Activated naive CD4-positive, alpha-beta T cell treated with anti-CD3 and anti-CD28 coated beads, Interleukin-2, amount 10 ng/mL, durations not matched to agents 7 days and 5 days (primary cell): ENCODE measurements at places on chromosomes 16 and 17.

GRCh38 chr17:82007495-82008257 is 15.0 kb downstream of the CENPX start:
- DNase-seq: no peak

DNA sequence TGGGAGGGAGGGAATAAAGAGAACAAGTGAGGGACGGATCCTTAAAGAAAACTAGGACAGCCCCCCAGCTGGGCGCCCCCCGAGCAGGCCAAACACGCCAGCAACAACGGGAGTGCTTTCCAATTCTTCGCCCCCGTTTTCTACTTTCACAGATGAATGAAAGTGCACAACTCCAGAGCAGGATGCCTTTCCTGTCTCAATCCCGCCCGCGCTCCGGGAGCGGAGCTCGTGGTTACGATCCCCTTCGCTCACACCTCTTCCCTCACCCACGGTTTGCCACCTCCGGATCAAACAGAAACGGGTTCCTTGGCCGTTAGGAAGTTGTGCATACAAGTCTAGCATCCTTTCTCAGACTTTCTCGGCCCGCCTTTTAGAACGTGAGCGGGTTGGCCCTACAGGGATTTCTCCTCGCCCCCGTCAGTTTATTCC is 680 bp downstream of the SKA2 start:
- DNase-seq: peak; percentile 60

GRCh38 chr17:17305281-17305801 is 2.2 kb downstream of the NT5M start:
- DNase-seq: peak; percentile 80

DNA sequence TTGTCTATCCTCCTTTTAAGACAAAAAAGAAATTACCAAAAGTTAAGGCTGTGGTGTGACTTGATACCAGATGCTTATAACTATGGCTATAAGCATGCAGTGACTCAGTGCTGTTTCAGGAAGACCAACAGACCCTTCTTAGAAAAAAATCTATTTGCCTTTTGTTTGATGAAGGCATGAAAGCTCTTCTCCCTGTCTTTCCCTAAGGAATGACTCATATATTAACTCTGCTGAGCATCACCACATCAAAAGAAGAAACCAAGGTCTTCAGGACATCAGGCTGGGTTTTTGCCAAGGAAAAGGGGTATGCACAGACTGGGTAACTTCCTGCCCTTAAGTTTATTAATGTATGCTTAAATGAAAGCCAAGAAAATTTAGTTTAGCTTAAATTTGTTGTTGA is 47.1 kb downstream of the VMP1 start:
- DNase-seq: no peak

DNA sequence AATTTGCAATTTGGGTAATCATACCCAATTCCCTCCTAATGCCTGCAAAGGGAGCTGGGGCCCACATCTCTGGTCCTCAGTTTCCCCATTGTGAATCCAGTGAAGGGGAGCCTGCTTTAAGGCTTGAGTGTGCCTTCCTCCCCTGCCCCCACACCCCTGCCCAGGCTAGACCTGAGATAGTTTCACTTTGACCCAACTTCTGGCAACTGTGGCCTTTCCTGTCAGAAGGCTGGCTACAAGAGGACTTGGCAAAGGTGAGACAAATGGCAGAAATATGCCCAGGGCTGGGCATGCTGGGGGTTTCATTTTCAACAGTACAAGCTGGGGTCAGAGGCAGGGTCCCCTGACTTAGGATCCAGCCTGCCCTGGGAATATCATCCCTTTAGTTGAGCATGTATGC is 10.0 kb downstream of the SOCS1 start:
- DNase-seq: peak; percentile 50

GRCh38 chr17:47250855-47251254 is 2.8 kb upstream of the ITGB3 start:
- DNase-seq: no peak

GRCh38 chr16:71358464-71358998 is at the start of gene CALB2:
CALB2 (plus strand) TSS chr16:71358723; CDS start chr16:71358793, 70 bp downstream.
- peak; percentile 71 for DNase-seq

GRCh38 chr16:82201926-82202325 is 31.9 kb upstream of the MPHOSPH6 start:
- no peak for DNase-seq

GRCh38 chr16:27719106-27719445 is 169.1 kb downstream of the KATNIP start:
- no peak for DNase-seq

- DNase-seq: no peak
Observed at GRCh38 chr17:46874906-46875305, 23.5 kb downstream of the WNT9B start.

DNA sequence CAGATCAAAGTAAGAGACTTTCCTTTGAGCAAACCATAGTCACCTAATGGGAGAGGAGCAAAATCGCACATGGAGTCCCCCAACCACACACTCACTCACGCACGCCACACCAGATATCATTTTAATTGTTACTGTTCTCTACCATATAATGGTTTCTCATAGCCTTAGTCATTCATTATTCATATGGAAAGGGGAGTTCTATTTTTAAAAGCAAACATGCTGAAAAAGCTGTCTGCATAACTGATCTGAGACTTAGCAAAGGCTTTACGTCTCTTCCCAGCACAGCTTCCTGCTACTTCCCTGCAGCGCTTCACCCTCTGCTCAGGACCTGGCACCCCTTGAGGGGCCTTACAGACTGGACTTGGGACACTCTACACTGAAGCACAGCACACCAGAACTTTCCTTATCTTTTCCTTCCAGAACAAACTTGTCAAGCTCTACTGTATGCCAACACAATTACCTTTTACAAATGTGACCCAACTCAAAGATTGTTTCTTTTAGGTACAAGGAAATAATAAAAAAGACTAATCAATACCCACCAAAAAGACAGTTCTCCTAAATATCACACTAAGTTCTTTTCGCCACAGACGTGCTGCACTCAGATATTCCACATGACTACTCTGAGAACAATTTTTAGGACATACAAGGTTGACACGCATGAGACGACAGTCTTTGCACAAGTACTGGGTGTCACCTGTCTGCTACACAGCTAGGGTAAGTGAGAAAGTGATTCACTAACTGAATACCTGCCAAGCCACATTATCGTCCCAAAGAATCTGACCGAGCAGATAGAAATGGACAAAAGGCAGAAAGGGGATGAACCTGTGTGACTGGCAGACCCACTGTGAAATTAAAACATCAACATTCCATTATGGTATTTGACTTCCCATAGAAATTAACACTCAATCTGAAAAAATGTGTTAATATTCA is 21.5 kb downstream of the SRP68 start:
- DNase-seq: no peak

GRCh38 chr16:2198283-2198682 is 1.9 kb upstream of the CASKIN1 start:
- no peak for DNase-seq

DNA sequence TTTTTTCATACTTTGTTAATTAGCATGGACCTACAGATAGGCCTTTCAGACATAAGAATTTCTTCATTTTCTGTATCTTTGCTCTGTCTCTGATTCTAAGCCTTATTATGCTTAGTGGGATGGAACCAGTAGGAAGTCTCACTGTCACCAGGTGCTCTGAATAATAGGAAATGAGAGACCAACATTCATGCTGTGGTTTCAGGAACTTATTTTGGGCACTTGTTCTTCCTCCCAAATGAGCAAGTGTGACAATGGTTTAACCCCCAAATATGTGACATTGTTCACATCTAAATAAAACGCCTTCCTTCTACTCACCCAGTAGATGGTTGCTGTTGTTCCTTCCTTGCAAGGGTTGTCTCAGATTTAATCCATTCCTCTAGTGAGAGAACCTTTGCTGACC is 100.2 kb downstream of the SYCE1L start:
- DNase-seq: no peak

GRCh38 chr16:83967838-83968305 is at the start of gene NECAB2:
NECAB2 (plus strand) TSS chr16:83968244; CDS start chr16:83968649, 405 bp downstream.
- DNase-seq: peak; percentile 42

DNA sequence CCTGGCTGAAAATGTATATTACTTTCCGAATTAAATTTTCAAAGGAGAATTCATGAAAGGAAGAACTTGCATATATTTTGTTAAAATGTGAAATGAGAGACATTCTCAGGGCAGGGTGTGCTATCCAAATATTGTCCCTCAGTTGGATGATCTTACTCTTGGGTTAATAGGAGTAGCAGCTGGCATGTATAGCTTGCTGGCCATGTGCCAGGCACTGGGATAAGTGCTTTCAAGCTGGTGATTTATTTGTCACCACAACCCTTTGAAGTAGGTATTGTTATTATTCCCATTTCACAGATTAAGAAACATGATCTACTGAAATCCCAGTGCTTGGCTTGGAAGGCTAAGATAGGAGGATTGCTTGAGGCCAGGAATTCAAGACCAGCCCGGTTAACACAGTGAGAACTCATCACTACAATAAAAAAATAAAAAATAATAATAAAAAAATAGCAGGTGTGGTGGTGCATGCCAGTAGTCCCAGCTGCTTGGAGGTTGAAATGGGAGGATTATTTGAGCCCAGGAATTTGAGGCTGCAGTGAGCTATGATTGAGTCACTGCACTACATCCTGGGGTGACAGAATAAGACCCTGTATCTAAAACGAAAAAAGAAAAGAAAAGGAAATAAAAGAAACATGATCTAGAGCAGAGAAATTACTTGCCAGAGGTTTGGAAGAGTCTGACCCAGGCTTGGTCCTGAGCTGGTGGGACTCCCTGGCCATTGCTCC is 11.6 kb upstream of the MPHOSPH6 start:
- no peak for DNase-seq

DNA sequence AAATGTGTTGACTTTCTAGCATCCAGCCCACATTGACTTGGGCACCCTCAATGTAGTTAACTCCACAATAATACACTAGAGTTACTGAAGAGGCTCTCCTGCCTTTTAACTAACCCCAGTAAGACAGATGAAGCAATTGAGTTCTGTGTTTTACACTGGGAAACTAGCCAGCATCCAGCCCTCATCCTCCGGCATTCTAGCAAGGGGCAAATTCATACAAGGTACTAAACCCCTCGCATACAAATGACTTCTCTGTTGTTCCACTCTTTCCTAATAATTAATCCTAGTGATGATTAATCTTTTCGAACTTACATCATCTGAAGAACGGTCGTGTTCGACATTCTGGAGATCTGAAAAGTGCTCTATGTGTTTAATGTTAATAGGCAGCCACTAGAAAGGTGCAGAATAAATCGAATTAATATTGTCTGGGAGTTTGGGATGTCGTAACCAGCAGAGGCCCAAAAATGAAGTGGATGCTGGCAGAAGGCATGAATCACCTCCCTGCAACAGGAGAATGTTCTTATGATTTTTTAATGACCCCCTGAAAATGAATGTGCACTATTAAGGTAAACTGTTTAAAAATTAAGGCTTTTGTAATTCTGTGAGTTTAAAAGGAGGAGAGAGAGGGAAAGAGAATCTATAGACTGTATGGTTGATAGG is 249.4 kb downstream of the SNX29 start:
- no peak for DNase-seq

GRCh38 chr17:51590071-51590656 is 329.8 kb downstream of the UTP18 start:
- DNase-seq: no peak

GRCh38 chr16:58176608-58177352 is 21.1 kb downstream of the CSNK2A2 start:
- peak; percentile 40 for DNase-seq

- DNase-seq: no peak
Observed at GRCh38 chr16:74100395-74101326, 196.0 kb upstream of the PSMD7 start.

GRCh38 chr17:82107341-82107860 is 9.4 kb upstream of the FASN start:
- DNase-seq: no peak

DNA sequence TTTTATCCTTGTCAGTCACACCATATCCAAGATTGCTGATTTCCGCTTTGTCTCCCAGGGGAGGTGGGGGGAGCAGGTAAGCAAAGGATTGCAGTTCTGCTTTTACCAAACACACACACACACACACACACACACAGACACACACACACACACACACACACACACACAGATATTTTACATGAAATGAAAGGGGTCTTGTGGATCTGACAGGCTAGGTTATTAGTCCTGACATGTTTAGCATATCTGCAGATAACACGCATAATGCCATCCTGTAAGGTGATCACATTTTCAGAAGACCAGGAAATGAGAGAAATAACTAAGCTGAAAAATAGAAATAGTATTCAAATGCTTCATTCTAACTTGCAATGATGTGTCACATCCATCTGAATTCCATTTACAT is 1113.3 kb downstream of the CDH8 start:
- no peak for DNase-seq

DNA sequence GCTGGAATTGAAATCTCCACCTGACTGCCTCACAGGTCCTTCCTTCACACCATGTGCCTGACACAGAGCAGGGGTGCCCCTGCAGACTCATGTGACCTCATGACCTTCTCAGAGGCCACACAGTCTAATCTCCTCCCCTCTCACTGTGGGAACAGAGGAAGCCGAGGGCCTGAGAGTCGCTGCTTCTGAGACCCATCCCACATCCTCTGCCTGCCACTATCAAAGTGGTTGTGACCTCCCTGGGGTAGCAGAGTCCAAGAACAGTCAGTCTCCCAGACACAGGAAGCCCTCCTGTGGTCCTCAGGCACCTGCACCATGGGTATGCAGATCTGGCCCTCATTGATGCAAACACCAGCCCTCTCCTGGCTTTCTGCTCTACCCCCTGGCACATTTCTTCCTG is 78.5 kb downstream of the RAB11FIP4 start:
- DNase-seq: no peak
